ENCODE measurements at places on chromosomes 1 and 21.

- DNase-seq = no peak
Observed at GRCh38 chr1:116806245-116806644, 52.0 kb downstream of the CD2 start.

DNA sequence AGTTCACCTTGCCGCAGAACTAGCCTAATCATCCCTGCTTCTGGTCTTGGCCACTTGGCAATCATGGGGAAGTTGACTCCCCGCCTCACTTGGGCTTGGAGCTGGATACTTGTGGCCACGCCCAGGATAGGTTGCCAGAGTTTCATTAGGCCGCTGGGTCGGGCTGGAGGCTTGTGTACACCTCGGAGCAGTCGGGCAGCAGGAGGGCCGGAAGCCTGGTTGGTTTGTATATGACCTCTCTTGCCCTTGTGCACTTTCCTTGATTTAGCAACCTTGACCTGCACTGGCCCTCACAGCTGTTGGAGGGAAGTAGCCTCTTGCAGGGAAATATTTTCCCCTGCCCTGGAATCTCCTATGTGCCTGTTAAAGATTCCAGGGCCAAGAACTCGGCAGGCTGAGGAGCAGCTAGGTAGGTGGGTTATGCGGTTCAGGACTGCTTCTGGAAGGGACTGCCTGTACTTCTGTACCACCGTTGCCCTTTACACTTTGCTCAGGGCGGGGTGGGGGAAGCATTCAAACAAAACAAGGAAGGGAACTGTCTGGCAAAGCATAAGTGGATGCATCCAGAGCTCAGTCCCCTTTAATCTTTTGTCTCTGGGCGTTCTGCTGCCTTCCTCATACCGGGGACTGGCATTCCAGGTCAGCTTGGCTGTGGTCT is 83.5 kb downstream of the UCK2 start:
- no peak for DNase-seq

DNA sequence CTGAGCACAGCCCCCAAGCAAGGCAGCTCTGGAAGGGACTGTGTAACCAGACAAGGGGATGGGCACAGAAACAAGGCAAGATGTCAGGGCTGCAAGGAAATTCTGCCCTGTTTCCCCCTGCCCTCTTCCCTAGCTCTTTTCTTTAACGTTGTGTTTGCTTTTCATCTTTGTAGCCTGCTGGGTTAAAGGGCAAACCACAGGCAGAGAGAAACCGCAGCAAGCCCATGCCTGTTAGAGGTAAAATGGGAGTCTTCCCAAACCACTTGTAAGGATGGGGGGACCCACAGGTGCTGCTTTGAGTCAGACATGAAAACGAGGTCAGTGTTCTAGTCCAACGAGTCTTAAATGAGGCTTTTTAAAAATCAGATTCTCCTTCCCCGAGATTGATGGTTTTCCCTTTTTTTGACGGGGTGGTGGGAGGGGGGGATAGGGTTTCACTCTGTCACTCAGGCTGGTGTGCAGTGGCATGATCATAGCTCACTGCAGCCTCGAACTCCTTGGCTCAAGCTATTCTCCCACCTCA is 13.3 kb downstream of the TGFBR3 start:
- DNase-seq = no peak

DNA sequence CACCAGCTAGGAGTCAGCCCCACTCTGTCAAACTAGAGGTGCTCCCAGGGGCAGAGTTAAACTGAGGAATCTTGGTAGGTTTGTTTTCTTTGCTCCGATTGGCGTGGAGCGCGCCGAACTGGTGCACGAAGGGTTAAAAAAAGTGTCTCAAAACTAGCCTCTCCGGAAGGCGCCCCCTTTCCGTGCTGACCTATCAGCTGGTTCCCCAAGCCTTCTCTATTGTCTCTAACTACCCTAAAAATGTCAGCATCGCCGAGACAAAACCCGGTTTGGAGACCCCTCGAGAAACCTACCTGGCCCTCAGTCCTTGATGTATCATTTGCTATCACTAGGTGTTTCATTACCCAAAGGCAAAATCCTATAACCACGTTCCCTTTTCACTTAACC is 2.2 kb downstream of the TGFB2 start:
- no peak for DNase-seq

GRCh38 chr21:33238565-33239255 is 9.0 kb downstream of the IFNAR2 start:
- peak; percentile 28 for DNase-seq

GRCh38 chr1:212351588-212352362 is 62.9 kb downstream of the PACC1 start:
- DNase-seq = no peak

- no peak for DNase-seq
Observed at GRCh38 chr1:223429821-223430220, 36.6 kb downstream of the CCDC185 start.

DNA sequence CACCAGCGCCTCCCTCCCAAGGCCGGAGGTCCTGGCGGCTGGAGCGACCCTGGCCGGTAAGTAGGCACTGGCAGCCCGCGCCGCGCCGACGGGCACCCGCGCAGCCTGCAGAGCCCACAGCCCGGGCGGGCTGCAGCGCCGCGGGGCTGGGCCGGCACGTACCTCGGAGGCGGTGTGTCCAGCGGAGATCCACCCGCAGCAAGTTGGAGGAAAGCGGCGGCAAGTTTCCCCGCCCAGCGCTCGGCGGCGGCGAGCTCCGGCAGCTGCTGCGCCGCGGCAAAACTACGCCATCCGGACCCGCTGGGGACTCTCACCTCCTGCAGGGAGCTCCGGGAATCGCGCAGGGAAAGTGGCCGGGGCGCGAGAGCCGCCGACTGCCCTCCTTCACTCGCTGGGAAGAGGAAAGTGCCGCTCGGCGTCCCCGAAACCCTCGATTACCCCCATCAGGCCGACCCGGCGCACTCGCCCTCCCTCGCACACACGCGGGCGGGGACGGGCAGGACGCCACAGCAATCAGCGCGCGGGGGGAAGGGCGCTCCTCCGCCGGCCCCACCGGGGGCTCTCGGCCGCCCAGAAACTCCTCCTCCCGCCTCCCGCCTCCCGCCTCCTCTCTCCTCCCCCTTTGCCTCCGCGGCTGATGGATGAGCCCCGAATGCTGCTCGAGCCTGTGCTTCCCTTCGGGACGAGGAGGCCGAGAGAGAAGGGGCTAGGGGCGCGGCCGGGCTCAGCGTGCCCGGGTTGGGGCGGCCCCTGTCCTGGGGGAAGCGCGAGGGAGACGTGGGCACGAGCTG is at the start of gene TGFBR3:
TSS of gene TGFBR3 (minus strand) at position 436 of the 791 bp plus-strand sequence. CDS start 24,620 bp downstream, outside the sequence.
- peak; percentile 84 for DNase-seq

Measured in GM12892 (cell line).